Body of pancreas (tissue), 4 donors: ENCODE measurements at places on chromosomes 16 and 17.

GRCh38 chr16:13429416-13429815 is 490.5 kb upstream of the ERCC4 start:
- DNase-seq = no peak

- no peak for DNase-seq
Measured at GRCh38 chr16:26413780-26414179, 652.9 kb upstream of the C16orf82 start.

DNA sequence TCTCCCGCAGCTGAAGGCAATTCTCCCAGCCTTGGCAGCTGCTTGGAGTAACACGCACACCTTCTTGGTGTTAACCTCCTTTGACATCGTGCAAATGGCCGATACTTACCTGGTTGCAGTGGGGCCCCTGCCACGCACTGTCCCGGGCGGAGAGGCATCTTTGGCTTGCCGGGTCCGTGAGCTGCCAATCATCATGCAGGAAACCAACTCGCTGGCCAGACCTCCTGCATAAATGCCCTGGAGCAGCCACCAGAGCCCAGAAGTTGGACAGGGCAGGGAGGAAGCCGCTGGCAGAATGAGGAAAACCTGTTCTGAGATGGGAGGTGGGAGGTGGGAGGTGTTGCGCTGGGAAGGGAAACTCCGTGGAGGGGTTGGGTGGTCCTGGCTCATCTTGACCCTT is 41.7 kb upstream of the CREBBP start:
- DNase-seq = no peak

DNA sequence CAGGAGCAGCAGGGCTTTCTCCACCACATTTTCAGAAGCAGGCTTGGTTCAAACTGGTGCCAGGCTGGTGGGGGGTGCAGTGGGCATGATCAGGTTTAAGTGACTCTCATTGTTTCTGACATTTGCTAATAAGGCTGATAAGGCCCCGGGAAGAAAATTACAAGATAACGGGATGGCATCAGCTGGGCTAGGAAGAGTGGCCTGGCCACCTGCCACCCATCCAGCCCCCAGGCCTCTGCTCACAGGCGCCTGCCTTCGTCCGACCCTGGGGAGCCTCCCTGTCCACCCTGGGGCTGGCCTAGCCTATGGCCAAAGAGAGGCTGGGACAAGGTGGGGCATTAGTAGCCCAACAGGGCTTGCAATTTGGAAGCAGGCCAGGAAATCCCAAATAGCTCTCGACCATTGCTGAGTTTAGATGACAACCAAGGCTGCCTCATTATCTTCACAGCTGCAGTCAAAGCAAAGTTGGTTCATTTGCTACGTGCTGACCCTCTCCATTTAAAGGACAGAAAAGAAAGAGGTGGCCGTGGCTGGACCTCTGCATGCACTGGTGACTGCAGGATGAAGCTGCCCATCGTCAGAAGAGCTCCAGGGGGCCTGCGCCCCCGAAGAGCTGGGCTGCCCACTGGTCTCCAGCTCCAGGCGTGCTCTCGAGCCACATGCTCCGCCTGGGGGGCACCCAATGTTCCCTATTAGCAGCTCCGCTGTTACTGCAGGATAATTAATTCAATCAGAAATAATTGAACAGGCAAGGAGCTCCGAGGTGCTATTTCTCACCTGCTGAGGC is 44.9 kb downstream of the PEMT start:
- DNase-seq = no peak
